Gastroesophageal sphincter (tissue), 4 donors: ENCODE measurements at places on chromosomes 13 and 19. TPM values are rescaled to one million over a fixed set of nuclear protein-coding genes. Genes with fewer than 3 reads are reported as not detected.

- ATAC-seq = peak; percentile 57
Measured at GRCh38 chr13:85528491-85529217, 270.6 kb downstream of the SLITRK6 start.

GRCh38 chr13:50170447-50171037 is 155.3 kb downstream of the KCNRG start:
- ATAC-seq = no peak

- ATAC-seq = peak; percentile 77
Measured at GRCh38 chr19:39502640-39503417, 4.1 kb downstream of the DLL3 start.

The KLK6 gene
- total RNA-seq = 7.8 TPM

DNA sequence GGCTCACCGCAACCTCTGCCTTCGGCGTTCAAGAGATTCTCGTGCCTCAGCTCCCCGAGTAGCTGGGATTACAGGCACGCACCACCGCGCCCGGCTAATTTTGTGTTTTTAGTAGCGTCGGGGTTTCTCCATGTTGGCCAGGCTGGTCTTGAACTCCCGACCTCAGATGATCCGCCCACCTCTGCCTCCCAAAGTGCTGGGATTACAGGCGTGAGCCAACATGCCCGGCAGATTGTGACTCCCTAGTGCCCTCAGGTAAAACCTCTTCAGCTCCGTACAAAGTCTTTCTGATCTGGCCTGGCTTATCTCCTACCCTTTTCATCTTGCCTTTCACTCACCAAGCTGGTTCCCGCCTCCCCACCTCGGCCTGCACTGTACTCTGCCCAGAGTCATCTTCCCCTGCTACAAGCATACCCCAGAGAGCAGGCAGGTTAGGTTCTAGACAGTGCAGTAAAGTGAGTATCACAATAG is 15.0 kb downstream of the BICRA start:
- no peak for ATAC-seq

The SIGLEC12 gene
- not detected for total RNA-seq

DNA sequence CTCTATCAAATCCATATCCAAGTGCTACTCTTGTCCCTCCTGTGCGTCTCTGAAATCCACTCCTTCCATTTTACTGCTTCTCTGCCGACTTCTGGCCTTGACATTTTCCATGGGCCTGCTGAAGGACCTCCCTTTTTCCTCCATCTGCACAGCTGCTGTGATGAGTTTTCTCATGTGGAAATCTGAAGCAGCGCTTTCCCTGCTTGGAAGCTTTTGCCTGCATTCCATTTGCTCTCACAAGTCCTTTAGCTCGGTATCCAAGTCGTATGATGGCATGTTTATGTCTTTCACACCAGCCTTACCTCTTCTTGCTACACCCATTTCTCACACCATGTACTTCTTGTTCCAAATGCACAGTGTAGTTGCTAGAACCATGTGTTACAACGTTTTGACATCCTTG is 328.2 kb downstream of the GPC5 start:
- ATAC-seq = no peak

- ATAC-seq = no peak
Measured at GRCh38 chr19:5498830-5499550, 43.8 kb downstream of the ZNRF4 start.

GRCh38 chr19:10603084-10603872 is 16.2 kb upstream of the AP1M2 start:
- peak; percentile 8 for ATAC-seq

DNA sequence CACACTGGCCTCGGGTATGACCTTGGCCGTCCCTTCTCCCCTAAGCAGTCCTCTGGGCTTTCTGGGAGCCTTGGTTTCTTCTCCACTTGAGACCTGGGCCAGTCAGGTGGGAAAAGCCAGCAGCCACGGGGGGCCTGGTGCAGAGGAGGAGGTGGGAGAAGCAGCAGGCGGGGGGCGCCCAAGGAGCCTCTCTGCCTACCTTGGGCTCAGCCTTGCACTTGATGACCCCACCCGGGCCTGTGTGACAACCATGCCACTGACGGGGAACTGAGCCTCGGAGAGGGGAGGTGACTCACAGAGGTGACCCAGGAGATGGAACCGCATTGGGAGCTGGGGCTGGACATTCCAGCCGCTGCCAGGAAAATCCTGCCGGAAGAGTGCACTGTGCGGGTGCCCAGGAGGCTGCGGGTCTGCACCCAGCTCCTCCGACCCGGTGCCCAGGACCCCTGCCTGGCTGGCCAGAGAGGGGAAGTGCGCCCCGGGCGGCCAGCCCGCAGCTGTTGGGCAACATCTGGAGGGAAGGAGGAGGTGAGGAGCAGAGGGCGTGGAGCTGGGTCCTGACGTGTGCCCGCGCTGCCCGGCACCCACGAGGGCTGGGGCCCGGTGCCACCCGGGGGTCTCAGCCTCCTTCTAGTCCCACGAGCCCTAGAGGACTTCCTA is 23.4 kb upstream of the SLC7A10 start:
- ATAC-seq = peak; percentile 32

DNA sequence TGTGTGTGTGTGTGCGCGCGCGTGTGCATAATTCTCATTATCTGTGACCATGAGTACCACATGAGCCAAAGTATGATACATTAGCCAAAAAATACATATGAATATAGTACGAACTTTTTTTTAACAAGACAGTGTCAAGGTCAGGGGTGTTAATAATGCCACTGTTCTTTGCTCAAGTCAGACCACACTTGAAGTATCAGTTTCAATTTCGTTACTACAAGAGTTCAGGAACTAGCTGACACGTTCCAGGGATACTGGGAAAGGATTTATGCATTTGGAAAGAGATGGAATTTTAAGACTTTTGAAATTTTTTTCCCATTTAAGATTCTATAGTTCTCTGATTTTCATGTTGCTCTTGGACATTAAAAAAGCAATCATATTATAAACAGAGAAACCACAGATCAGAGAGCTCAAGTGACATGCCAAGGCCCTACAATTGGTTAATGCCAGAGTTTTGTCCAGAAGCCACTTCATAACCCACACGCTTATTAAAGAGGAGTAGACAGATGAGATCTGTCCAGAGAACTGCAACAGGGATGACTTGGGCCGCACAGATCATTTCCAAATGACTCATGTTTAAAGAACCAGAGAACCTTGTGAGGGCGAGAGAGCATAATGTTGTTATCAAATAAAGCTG is 718.8 kb upstream of the SGCG start:
- peak; percentile 60 for ATAC-seq

The FLT1 gene
- 37.9 TPM for total RNA-seq

The KIR3DL2 gene
- not detected for total RNA-seq

The PRODH2 gene
- total RNA-seq = not detected

The TMEM145 gene
- total RNA-seq = not detected

DNA sequence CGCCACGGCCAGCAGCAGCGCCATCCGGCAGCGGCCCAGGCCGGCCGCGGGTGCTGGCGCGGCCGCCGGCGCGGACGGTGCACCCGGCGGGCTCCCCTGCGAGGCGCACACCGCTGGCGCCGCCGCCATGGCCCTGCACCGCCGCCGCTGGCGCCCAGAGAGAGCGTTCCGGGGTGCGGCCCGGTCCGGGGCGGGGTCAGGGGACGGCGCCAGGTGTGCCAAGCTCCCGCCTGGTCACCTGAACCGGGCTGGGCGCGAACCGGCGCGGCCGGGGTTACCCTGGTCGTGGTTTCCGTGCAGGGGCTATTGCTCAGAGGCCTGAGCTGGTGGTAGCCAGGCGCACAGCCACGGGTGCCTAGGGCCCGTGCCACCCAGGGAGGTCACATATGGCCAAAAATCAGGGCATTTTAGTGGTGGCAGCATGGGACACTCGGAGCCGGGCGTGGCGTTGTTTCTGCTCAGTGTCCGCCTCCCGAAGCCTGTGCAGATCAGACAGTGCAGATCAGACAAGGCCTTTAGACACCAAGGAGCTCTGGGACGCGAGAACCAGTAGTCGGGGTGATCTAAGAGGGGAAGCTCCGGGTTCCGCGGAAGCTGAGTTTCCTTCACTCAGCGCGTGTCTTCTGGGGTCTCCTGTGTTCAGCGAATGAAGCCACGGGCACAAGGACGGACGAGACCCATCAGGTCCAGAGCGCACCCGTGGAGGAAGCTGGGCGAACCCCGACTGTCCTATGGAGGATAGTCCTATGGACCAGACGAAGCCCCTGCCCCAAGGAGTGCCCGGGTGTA is at the start of gene TMEM238:
Gene TMEM238 (minus strand): TSS at position 162 of the 789 bp plus-strand sequence. CDS start 33 bp downstream, at position 129.
- ATAC-seq = no peak

- ATAC-seq = no peak
Measured at GRCh38 chr13:59532405-59532804, 631.3 kb downstream of the DIAPH3 start.

DNA sequence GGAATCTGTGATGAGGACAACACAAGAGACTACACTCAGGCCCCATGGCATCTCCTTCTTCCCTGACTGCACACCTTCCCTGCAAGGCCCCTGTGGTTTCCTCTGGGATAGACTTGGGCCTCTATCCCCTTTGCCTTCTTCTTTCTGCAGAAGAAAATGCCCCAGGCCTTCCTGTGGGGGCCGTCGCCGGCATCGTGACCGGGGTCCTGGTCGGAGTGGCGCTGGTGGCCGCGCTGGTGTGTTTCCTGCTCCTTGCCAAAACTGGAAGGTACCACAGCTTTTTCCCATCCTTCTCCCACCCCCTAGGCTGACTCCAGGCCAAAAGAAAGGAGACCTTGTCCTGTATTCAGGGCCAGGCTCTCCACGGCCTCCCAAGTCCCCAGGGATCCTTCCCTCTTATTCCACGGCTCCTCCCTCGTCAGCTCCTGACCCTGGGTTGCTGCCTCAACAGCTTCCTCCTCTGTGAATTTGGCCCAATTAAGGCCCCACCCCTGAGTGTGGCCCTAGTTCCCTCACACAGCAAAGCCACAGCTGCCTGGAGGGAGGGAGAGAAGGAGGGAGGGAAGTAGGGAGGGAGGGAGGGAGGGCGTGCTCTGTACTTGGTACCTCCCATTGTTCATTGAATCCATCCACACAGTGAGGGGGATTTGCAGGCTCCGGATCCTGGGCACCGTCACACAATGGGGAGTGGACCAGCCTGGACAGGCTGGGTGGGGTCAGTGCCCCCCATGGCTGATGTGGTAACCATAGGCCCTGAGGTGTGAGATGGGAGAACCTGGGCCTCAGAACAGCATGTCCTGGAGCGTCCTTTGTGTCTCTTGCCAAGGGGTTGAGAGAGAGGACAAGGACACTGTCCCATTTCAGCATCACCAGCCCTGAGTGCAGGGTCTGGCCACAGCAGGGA is 12.5 kb downstream of the CEACAM3 start:
- ATAC-seq = no peak

The GPC6 gene
- total RNA-seq = 21.7 TPM
